ENCODE measurements at places on chromosomes 7 and 10. TPM values are rescaled to one million over a fixed set of nuclear protein-coding genes. Genes with fewer than 3 reads are reported as not detected.

DNA sequence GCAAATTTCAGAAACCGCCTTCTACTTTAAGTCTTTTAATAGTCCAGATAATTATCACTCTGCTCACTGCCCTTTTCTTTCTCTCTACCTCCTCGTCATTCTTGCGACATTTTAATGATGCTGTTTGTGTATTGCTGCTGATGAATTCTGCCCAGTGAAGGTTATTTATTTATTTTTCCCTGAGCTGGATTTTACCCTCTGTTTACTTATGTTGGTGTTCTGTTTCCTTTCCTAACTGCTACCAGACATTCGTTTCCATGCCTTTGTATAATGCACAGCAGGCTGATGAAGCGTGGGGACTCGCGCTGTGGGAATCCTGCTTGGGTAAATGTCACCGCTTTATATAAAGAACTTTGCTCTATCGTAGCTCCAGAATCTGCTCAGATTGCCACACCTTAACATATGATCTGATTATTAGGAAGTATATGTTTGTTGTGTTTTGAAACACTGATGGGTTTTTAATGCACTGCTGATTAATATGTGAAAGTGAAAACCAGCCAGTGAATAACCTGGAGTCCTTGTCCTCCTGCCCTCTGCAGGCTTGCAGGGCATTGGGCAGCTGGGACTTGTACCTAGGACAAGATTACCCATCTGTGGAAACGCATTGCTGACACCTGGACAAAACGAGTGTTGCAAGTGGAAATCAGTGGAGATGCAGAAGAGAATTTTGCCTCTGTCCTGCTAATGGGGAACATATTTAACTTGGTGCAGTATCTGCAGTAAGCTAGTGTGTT, 291.5 kb downstream of the SDK1 start:
- no peaks in the 10 kb centered on the region for H3K27me3 ChIP-seq
- H3K36me3 ChIP-seq = no peaks in the 10 kb centered on the region
- no peak overlapping the region for H3K27ac ChIP-seq
- no peak for DNase-seq
- H3K4me3 ChIP-seq = peak overlapping the region; percentile 4

- H3K27me3 ChIP-seq = no peaks in the 10 kb centered on the region
- H3K4me3 ChIP-seq = peak overlapping the region; percentile 79
- H3K36me3 ChIP-seq = no peaks in the 10 kb centered on the region
- peak; percentile 30 for DNase-seq
- H3K27ac ChIP-seq = no peak overlapping the region
Measured at GRCh38 chr10:70053218-70053840, 683 bp downstream of the MACROH2A2 start.

DNA sequence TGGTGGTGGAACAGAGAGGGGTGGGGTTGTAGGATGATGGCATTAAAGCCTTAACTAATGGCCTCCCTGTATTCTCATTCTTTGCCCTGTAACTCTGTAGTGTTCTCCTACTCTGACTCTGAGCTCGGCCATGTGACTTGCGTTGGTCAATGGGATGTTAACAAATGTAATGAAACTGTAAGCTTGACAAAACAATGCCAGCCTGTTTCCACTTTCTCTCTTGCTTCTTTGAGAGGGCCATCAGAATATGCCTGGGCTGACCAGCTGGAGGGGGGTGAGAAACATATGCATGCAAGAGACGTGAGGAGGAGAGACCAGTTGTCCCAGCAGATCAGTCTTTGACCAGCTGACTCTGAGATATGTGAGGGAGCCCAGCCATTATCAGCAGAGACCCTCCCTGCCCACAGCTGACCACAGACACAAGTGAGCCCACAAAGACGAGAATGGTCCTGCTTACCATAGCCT, 100.6 kb downstream of the ICA1 start:
- no peak for DNase-seq
- no peaks in the 10 kb centered on the region for H3K36me3 ChIP-seq
- no peaks in the 10 kb centered on the region for H3K27me3 ChIP-seq
- no peaks in the 10 kb centered on the region for H3K4me1 ChIP-seq

- no peaks in the 10 kb centered on the region for H3K36me3 ChIP-seq
- peak; percentile 35 for DNase-seq
- H3K4me1 ChIP-seq = no peaks in the 10 kb centered on the region
Measured at GRCh38 chr7:142885311-142886230, at the start of gene TRPV6. Gene TRPV6, minus strand, starts transcription at chr7:142885745.

DNA sequence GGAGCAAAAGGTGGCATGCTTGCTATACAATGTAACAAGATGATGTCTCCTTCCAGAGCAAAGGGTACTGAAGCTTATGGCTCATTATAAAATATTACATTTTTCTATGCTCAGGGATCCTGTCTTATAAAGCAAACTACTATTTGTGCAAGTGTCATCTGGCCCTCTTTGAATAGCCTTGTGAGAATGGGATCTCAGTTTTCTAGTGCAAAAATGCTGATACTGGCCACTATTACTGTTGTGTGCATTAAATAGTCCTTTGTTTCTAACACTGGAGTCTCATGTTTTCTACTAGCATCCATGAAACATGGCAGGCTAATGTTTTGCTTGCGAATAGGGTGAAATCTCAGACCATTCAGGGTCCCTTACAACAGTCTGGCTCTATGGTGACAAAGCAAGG, 823.0 kb downstream of the REEP3 start:
- H3K4me3 ChIP-seq = no peak overlapping the region
- no peak overlapping the region for H3K27ac ChIP-seq
- H3K27me3 ChIP-seq = no peaks in the 10 kb centered on the region
- no peaks in the 10 kb centered on the region for H3K36me3 ChIP-seq

DNA sequence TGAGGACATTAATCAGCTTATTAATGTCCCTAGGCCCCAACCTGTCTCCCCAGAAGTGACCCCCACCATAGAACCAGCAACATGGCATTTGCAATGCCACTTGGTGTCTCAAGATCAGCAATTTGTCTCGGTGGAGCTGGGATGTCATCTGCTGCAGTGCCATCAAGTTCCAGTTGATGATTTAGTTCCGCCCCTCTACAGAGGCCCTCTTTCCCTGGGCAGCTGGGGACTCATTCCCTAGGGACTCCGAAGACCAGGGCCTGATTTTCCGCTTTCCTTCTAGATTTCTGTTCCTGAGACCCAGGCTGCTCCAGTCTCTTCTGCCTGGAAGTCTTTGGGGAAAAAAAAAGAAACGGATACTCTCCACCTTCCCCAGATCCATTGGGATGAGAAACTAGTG, 122.5 kb upstream of the NANOS1 start:
- no peaks in the 10 kb centered on the region for H3K36me3 ChIP-seq
- H3K4me3 ChIP-seq = no peak overlapping the region
- H3K4me1 ChIP-seq = no peaks in the 10 kb centered on the region

- no peak for DNase-seq
- H3K4me1 ChIP-seq = no peaks in the 10 kb centered on the region
- no peak overlapping the region for H3K4me3 ChIP-seq
- H3K27ac ChIP-seq = no peak overlapping the region
- H3K27me3 ChIP-seq = no peaks in the 10 kb centered on the region
Measured at GRCh38 chr7:16708980-16709379, 44.6 kb upstream of the TSPAN13 start.

DNA sequence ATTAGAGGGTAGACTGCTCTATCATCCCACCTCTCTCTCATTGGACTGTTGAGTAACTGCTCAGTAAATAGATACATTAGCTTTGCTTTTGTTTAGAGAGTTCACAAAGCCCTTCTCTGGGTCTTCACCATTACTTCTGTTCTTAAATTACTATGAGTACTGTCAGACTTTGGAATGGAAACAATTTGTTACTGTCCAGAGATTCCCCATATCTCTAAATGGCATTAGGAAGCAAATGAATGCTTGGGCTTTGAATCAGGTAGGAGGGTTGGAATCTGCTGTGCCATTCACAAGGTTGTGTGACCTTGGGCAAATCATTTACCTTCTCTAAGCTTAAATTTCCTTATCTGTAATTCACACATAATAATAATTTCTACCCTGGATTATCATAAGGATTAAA, 541.0 kb upstream of the FZD8 start:
- no peaks in the 10 kb centered on the region for H3K4me1 ChIP-seq
- no peak overlapping the region for H3K4me3 ChIP-seq
- H3K36me3 ChIP-seq = no peaks in the 10 kb centered on the region
- no peak for DNase-seq

Gene SPDYE9
- not detected for total RNA-seq

DNA sequence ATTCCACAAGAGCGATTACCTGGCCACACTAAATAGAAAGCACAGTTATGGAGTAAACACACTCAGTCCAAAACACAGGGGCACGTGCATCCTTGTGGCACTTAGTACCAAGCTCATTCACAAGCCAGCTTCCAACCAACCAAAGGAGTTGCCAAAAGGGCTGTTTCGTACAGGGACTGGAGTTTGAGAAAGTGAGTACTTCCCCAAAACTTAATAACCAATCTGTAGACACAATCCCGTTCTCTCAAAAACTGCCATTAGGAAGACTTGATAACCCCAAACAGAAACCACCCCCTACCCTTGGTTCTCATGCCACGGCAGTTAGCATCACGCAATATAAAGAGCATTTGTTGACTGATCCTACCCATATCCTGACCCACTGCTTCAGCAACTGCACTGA, 166.2 kb upstream of the ASAH2 start:
- no peaks in the 10 kb centered on the region for H3K4me1 ChIP-seq
- H3K4me3 ChIP-seq = peak overlapping the region; percentile 61
- no peak for DNase-seq
- no peaks in the 10 kb centered on the region for H3K27me3 ChIP-seq

- DNase-seq = peak; percentile 78
- H3K27me3 ChIP-seq = no peaks in the 10 kb centered on the region
- no peaks in the 10 kb centered on the region for H3K36me3 ChIP-seq
Measured at GRCh38 chr10:3853547-3854303, 68.7 kb upstream of the KLF6 start.

DNA sequence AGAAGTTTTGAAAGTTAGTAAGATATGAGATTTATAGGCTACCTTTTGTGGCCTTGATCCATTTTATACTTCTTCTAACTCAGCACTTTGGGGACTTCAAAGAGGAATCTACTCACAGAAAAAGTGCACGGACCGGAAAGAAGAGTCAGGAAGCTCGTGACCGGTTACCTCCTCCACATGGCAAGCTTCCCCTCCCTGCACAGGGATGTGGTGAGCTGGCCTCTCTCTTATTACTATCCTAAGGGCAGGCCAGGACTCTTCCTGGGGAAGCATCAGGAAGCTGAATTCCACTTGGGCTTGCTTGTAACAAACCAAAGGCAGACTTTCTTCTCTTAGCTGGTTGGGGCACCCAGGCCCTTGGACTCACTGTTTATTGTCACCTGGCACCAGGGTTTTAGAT, 170.8 kb upstream of the GLI3 start:
- no peak for DNase-seq
- no peak overlapping the region for H3K4me3 ChIP-seq
- no peaks in the 10 kb centered on the region for H3K27me3 ChIP-seq
- no peaks in the 10 kb centered on the region for H3K4me1 ChIP-seq
- H3K36me3 ChIP-seq = no peaks in the 10 kb centered on the region

GRCh38 chr10:74994854-74995253, 116.6 kb upstream of the SAMD8 start:
- no peak overlapping the region for H3K27ac ChIP-seq
- no peaks in the 10 kb centered on the region for H3K36me3 ChIP-seq
- no peaks in the 10 kb centered on the region for H3K4me1 ChIP-seq
- no peak for DNase-seq
- no peak overlapping the region for H3K4me3 ChIP-seq

Gene ITIH5
- total RNA-seq = 2.2 TPM

- peaks cover under 1% of the 10 kb centered on the region for H3K4me1 ChIP-seq
- peaks cover 22% of the 10 kb centered on the region for H3K36me3 ChIP-seq
- no peak overlapping the region for H3K27ac ChIP-seq
- no peak for DNase-seq
- no peaks in the 10 kb centered on the region for H3K27me3 ChIP-seq
- no peak overlapping the region for H3K4me3 ChIP-seq
Measured at GRCh38 chr10:104259456-104259855, 4.8 kb downstream of the GSTO1 start.

GRCh38 chr10:31657434-31657872, 271.2 kb downstream of the ARHGAP12 start:
- no peaks in the 10 kb centered on the region for H3K27me3 ChIP-seq
- H3K36me3 ChIP-seq = no peaks in the 10 kb centered on the region
- peak overlapping the region; percentile 13 for H3K27ac ChIP-seq
- H3K4me1 ChIP-seq = no peaks in the 10 kb centered on the region
- DNase-seq = no peak
- H3K4me3 ChIP-seq = no peak overlapping the region

Gene BTBD16
- 0.13 TPM for total RNA-seq

Gene CCNJ
- 5.0 TPM for total RNA-seq

DNA sequence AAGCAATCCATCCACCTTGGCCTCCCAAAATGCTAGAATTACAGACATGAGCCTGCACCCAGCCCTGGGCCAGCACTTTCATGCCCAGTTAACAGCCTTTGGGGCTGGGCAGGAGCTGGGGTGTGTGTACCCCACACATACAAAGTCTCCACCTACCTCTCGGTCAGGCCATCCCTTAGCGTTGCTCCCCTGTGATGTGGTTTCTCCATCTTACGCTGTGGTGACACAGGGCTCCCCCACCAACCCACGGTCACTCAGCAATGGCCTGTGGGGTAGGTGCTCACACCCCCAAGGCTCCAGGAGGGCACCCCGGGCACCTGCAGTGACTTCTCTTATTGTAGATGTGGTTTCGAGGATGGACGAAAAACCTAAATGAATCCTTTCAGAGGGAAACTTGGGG, 58.8 kb downstream of the ASB13 start:
- no peak overlapping the region for H3K27ac ChIP-seq
- no peaks in the 10 kb centered on the region for H3K27me3 ChIP-seq
- DNase-seq = no peak
- peaks cover 7% of the 10 kb centered on the region for H3K4me1 ChIP-seq
- H3K4me3 ChIP-seq = no peak overlapping the region
- H3K36me3 ChIP-seq = no peaks in the 10 kb centered on the region

- no peaks in the 10 kb centered on the region for H3K27me3 ChIP-seq
- no peak overlapping the region for H3K4me3 ChIP-seq
- no peak for DNase-seq
- no peaks in the 10 kb centered on the region for H3K4me1 ChIP-seq
- H3K27ac ChIP-seq = peak overlapping the region; percentile 81
Measured at GRCh38 chr10:30782537-30783461, 153.2 kb upstream of the LYZL2 start.

DNA sequence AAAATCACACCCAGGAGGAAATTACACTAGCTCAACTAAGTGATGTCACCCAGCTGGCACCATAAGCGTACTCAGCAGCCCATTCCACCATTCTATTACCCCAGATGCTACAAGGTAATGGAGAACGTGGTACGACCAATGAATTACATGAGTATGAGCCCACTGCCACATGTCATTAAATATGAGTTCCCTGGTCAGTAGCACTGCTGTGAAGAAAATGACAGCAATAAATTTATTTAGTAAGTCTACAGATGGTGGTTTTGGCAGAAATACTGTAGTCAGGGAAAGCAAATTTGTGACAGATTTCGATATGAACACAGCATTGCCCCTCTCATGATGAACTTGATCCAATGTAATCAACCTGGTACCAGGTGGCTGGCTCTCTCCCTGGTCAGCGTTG, 154.2 kb downstream of the VWC2 start:
- DNase-seq = no peak
- H3K27ac ChIP-seq = no peak overlapping the region
- no peaks in the 10 kb centered on the region for H3K36me3 ChIP-seq
- H3K27me3 ChIP-seq = no peaks in the 10 kb centered on the region
- H3K4me1 ChIP-seq = no peaks in the 10 kb centered on the region

GRCh38 chr10:85222300-85222699, 893.9 kb downstream of the CCSER2 start:
- H3K4me3 ChIP-seq = no peak overlapping the region
- DNase-seq = no peak
- H3K36me3 ChIP-seq = no peaks in the 10 kb centered on the region

- H3K27ac ChIP-seq = no peak overlapping the region
- H3K4me3 ChIP-seq = no peak overlapping the region
- H3K27me3 ChIP-seq = no peaks in the 10 kb centered on the region
- no peak for DNase-seq
- H3K36me3 ChIP-seq = no peaks in the 10 kb centered on the region
- no peaks in the 10 kb centered on the region for H3K4me1 ChIP-seq
Measured at GRCh38 chr10:87750817-87751216, 67.2 kb downstream of the ATAD1 start.

All from colonic mucosa (tissue), 4 donors.